Renal pelvis (tissue), 12 donors: ENCODE measurements at places on chromosomes 12 and 14. TPM values are rescaled to one million over a fixed set of nuclear protein-coding genes. Genes with fewer than 3 reads are reported as not detected.

DNA sequence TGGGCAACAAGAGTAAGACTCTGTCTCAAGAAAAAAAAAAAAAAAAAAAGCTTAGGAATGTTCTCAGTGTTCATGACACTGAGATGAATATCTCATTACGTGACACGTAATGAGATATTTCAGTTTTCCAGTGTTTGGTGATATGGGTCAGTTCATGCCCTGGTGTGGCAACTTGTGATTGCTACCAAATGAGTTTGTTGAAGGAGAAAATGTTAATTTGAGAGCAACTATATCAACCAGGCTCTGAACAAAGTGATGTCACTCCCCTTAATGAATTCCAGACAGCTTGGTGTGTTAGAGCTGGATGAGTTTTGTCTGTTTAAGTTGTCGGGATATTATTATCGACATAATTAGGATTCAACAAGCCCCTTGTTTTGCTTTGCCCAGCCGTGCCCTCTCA lies 211.7 kb downstream of the DPF3 start:
- no peak for DNase-seq

- DNase-seq: no peak
Observed at GRCh38 chr12:110012137-110012536, 12.9 kb downstream of the ANKRD13A start.

GRCh38 chr12:63006536-63006935 lies 71.6 kb upstream of the PPM1H start:
- DNase-seq: no peak

DNA sequence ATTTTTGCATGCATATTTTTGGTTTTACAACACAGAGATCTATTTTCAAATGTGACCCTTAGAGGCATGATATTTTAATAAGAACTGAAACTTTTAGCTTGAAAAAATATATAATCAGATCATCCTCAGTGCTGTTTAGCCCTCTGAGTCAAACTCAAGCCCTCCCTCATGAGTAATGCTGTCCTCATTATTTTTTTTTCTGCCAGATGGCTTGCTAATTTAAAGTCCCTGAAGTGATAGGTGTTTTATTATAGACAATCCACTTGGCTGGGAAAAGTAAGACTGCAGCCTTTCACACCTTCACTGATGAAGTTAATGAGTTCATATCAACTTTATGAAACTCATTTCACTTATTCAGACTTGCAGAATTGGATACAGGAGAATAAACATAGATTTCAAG lies 227.7 kb downstream of the SLC16A7 start:
- no peak for DNase-seq

- no peak for DNase-seq
Observed at GRCh38 chr14:70098250-70098809, 90.4 kb downstream of the SLC8A3 start.

DNA sequence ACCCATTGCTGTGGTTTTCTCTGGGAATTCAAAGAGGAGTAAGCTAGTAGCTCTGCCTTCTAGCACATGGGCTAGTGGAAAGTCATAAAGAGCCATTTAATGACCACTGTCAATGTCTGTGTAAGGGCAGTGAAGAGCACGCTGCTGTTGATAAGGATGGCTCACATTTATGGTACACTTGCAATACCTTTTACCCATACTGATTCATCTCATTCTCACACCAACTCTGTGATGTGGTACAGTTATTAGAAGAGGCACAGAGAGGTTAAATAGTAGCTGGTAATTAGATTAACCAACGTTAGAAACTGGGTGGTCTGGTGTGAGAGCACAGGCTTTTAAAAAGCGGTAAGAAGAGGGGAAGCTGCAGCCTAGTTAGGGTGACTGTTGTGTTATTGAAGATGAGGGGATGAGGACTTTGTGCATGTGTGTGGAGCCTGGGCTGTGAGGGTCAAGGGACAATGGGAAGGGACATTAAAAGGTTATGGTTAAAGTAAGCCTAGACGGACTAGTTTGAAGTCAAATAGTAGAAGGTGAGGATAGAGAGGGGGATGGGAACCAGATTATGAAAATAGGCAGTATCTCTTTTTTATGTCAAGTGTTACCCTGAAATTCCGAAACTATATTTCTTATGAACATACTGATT lies 25.2 kb downstream of the RASSF3 start:
- no peak for DNase-seq

C12orf60 gene
- polyA plus RNA-seq: 3.9 TPM

KLHDC1 gene
- 6.2 TPM for polyA plus RNA-seq

INSM2 gene
- polyA plus RNA-seq: not detected
